ENCODE measurements at places on chromosomes 3 and 15. TPM values are rescaled to one million over a fixed set of nuclear protein-coding genes. Genes with fewer than 3 reads are reported as not detected.

Gene PLA2G4E
- 0.05 TPM for total RNA-seq

DNA sequence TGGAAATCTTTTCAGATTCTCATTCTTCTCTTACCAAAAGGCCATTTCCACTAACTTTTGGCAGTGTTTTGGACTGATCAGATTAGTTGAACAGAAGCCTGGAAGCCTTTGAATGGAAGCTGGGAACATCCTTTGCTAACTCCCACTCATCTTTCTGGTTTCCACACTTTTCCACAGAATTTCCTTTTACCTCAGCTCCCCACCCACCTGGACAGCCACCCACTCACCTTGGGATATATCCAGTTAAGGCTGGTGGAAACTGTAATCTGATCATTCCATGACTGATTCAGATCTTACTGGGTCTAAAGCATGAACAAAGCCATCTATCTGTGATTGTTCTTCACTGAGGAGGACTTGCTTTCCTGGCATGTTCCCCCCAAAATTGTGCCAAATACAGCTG is 119.5 kb downstream of the CCNL1 start:
- DNase-seq = no peak

Gene GUCA1C
- not detected for total RNA-seq

GRCh38 chr3:42871592-42872196 is 4.0 kb downstream of the CYP8B1 start:
- DNase-seq = no peak

GRCh38 chr3:186532598-186533072 is 11.5 kb downstream of the CRYGS start:
- DNase-seq = no peak

DNA sequence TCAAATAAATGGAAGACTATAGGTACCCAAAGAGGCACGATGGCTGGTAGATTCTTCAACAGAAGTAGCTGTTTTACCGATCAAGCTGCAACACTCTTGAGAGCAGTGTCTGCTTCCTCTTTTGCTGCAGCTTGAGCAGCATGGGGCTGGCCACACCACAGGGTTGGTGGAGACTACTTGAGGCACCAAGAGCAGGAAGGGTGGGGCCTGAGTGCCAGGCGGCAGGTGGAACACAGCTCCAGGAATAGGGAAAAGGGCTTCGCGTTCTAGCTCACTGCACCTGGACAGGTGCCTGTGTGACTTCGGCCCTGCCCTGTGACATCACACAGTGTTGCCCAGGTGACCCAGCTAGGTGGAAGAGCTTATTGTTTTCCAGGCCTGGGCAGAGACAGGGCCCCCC is at the start of gene CCDC33:
Gene CCDC33 (plus strand): TSS at position 365 of the 400 bp plus-strand sequence. CDS start 394 bp downstream, outside the sequence.
- no peak for DNase-seq

Gene TM4SF1
- total RNA-seq = 124 TPM

DNA sequence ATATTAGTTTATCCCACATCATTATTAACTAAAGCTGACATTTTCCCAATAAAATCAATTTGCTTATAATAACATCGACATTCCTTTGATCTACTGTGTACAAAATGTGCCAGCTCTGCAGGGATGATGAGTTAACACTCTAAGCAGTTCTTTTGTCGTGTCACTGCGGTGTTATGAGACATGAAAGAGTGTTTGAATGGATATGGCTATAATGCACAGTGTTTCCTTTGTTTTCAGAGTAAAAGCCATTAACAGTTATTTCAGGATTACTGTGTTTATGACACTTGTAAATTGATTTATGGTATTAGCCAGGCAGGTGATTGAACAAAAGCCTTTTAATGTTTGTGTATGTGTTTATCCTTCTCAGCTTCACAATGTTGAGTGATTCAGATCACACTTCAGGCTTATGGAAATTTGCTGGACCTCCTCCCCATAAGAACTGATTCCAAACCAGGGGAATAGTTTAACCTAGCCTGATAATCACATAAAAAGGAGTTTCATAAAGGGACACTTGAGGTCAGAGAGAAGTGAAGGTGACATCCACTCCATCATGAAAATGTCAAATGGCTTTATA is 115.7 kb downstream of the CHL1 start:
- DNase-seq = no peak

Gene IMPG2
- 0.14 TPM for total RNA-seq

DNA sequence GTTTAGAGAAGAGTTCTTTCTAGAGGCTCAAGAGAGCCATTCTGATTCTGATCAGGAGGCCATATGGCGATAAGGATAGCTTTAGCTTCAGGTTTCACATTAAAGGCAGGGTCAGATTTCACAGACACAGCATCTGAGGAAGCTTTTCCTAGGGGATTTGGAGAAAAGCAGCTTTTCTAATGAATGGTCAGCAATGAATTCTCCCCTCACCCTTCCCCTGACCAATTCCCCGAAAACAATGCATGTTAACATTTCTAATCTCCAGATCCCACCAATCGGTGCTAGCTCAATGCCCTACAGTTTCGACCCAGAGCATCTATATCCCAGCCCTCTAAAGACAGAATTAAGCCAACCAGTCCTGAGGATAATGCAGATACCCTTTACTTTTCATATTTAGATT is 9.8 kb downstream of the AGBL1 start:
- no peak for DNase-seq

DNA sequence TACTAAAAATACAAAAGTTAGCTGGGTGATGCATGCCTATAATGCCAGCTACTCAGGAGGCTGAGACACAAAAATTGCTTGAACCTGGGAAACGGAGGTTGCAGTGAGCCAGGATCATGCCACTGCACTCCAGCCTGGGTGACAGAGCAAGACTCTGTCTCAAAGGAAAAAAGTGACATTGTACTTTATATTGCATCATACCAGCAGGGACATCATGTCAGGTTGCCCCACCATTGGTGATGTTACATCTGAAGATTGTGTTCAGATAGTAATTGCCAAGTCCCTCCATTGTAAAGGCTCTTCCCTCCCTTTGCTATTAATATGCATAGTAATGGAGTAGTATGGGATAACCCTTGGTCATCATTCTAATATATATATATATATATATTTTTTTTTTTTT is 44.8 kb downstream of the FOXL2 start:
- no peak for DNase-seq

GRCh38 chr3:122640437-122640999 is 40.1 kb upstream of the PARP14 start:
- DNase-seq = no peak

DNA sequence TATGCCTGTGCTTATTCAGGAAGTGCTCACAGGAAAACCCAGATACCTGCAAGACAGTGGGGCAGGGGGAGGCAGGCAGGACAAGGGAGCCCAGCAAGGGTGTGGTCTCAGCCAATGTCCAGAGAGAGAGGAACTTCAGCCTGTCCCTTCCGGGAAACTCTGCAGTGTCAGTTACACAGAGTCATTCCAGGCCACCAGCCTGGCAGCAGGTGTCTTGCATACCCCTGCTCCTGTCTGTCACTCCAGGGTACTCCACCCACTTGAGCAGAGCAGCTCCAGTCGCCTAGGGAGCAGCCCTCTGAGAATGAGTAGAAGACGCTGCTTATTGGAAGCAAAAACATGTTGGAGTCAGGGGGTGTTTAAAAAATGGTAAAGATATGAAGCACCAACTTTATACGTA is 431.2 kb upstream of the RGMA start:
- DNase-seq = no peak

GRCh38 chr3:27503526-27503925 is 19.3 kb upstream of the SLC4A7 start:
- DNase-seq = no peak

- no peak for DNase-seq
These were observed 124.3 kb downstream of the ISL2 start for GRCh38 chr15:76460871-76461270.

DNA sequence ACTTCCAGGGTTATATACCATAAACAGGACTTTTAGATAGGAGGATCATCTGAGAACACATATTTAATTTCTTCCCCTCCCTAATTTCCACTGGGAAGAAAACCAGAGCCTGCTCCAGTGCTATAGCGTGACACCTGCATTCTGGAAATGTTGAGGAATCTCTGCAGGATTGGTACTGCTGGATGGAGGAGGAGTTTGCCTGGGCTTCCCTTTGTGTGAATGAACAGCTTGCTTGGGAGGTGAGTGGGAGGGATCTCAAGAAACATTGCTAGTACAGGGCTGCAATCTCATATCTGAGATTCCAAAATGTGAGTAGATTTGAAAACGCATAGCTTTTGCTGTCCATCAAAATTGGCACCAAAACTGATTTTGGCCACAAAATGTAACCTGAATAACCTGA is 295.9 kb upstream of the RGMA start:
- DNase-seq = no peak

Gene CILP
- total RNA-seq = 15.7 TPM

Gene RHCG
- not detected for total RNA-seq

GRCh38 chr3:41608347-41608746 is 353.6 kb downstream of the ULK4 start:
- no peak for DNase-seq

Gene PIGZ
- total RNA-seq = 2.8 TPM

- DNase-seq = peak; percentile 28
These were observed 1.1 kb upstream of the DNAH1 start for GRCh38 chr3:52315006-52315405.

DNA sequence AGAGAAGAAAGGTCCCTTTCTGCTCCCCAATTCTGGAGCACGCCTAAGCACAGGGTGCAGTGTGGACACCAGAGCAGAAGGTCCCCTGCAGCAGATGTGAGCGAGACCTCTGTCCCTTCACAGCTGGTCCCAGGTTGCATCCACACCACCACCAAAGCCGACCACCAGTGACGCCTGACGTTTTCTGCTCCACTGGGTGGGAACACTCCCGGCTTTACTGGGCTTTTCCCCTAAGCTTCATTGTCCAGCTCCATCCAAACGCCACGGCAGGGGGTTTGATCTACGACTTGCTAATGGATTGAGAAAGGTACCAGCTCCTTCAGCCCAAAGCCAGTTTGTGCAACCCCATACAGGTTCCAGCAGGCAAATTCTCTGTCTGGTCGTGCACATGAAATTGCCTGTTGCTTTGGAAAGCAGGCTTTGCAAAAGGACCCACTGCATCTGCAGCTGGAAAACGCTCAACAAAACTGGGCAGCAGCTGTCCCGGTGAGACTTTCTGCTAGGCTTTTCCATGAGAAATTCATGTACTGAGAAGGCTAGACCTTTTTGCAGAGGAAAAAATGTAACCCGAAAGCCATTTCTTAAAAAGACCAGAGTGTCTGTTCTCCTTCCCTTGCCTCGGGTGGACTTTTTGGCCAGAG is 31.1 kb downstream of the ADAMTS17 start:
- DNase-seq = no peak

DNA sequence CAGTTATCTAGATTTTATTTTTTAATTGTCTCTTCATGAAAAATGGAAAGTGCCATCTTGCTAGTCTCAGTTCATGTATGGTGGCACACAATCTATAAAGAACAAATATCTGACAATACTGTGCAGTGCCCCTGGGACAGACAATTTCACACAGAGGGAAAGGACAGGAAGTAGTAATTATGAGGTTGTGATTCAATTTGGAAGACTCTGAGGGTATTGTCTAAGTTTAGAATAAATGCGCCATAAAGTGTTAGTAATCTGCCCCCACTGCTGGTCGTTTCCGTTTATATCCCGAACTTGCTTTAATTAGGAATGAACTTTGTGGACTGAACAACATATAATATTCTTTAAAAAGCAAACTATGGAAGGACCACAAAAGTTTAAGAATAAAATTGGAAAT is 196.4 kb upstream of the SLC24A5 start:
- no peak for DNase-seq

Gene NCK1
- 25.0 TPM for total RNA-seq

DNA sequence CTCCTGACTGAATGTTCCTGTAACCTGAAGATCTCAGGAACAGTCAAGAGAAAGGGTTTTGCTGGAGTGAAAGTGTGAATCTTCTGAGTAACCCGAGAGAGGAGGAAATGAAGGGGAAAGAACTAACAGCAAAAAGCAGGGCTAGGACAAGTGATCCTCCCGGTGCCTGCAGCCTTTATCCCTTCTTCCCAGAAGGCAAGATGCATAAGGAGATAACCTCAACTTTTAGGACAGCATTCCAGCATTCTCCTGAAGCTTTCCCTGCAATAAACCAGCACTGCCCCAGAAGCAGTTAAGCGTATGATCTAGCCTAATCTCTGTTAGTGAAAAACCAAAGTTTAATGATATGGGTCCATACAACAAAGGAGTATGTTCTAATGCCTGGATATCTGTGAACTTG is 298.8 kb downstream of the MEX3B start:
- no peak for DNase-seq

DNA sequence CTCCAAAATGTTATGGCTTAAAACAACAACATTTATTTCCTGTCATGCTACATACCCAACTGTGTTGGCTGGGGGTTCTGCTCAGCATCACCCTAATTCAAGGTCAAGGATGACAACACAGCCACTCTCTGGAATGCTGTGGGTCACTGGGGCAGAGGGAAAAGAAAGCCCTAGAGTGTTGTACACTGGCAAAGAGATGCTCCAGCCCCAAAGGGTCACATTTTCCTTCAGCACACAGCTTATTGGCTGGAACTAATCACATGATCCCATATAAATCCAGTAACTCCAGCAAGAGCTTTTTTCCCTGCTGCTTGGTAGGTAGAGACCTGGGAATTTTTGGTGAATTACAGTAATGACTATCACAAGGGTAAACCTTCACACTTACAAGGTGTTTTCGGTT is 1041.4 kb downstream of the NTRK3 start:
- DNase-seq = no peak

DNA sequence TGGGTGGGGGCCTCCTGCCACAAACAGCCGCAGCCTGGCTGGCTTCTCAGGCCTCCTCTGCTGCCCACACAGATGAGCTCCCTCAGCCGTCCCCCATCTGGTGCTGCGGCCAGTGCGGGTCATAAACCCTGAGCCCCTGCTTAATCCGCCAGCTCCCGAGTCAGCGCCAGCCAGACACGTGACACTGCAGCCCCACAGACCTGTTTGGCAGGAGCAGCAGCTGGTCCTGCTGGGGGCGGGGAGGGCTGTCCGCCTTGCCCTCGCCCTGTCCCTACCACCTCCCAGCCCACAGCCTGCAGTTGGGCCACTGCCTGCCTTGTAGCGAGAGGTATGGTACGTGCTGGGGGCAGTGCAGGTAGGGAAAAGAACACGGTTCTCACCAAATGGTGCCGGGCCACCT is 86.2 kb downstream of the IQSEC1 start:
- no peak for DNase-seq

GRCh38 chr15:66765478-66766281 is 63.6 kb downstream of the SMAD6 start:
- DNase-seq = peak; percentile 51

GRCh38 chr3:128351546-128351945 is 115.1 kb downstream of the DNAJB8 start:
- no peak for DNase-seq

- no peak for DNase-seq
These were observed 4.8 kb upstream of the ESYT3 start for GRCh38 chr3:138429665-138430064.

DNA sequence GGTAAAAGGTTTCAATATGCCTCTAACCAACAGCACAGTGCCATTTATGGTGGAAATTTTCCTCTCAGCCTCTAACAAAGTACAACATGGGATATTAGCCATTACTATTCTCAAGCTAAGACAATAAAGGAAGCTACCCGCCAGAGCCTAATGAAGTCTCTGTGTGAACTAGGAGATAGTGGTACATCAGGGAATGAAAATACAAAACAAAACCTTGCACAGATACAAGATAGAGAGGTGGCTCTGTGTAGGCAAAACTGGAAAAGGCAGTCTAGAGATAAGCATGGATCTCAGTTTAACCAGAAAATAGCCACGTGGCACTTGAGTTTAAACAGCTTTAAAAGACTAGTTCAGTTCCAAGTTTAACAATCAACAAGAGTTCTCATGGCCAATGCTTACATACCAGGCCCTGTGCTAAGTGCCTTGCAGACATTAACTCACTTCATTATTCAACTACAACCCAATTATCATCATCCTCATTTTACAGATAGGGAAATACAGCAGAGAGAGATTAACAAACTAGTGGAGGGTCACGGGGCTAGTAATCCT is 279.3 kb downstream of the IGSF11 start:
- DNase-seq = no peak

GRCh38 chr3:177887475-177887874 is 648.8 kb upstream of the KCNMB2 start:
- no peak for DNase-seq

Measured in Right ventricle myocardium inferior (tissue), 1 donor.